CD4-positive, alpha-beta T cell treated with Interleukin-10 for 1 hour (primary cell): ENCODE measurements at places on chromosomes 12 and 14.

GRCh38 chr12:13896063-13896626 is 85.3 kb downstream of the GRIN2B start:
- no peak for DNase-seq

- no peak for DNase-seq
Measured at GRCh38 chr14:65016471-65016870, 29.8 kb downstream of the FNTB start.

GRCh38 chr12:65699251-65699650 is 125.0 kb upstream of the HMGA2 start:
- no peak for DNase-seq

DNA sequence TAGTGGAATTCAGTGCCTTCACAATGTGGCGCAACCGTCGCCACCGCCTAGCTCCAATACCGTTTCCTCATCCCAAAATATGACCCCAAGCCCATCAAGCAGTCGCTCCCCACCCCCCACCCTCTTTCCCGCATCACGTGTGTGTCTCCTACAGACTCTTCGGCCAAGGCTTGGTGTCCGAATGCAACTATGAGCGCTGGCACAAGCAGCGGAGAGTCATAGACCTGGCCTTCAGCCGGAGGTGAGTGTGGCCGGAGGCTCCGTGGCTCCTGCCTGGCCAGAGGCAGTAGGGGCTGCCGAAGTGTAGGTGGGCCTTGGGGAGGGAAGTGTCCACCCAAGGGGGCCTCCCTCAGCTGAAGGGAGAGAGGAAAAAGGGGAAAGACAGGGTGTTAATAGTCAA is 15.8 kb downstream of the CYP46A1 start:
- DNase-seq = no peak

GRCh38 chr12:22064968-22065367 is 18.9 kb downstream of the CMAS start:
- DNase-seq = no peak

DNA sequence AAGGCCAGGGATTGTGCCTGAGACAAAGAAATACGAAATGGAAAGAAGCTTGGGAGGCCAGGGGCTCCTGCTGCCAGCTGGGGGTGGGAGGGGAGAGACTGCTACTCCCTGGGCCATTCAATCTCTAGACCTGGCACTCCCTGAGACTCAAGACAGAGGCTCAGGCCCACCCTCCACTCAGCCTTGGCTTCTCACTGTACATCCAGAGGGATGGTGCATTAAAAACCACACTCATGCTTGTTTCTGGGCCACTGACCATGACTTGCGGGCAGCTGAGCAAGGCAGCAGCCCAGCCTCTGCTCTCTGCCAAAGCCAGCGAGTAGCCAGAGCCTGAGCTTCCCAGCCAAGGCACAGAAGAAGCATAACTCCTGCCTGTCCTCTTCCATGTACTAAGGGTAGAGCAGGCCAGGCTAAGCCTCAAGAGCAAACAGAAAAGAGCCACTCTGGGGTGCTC is 41.5 kb downstream of the PITPNM2 start:
- no peak for DNase-seq

DNA sequence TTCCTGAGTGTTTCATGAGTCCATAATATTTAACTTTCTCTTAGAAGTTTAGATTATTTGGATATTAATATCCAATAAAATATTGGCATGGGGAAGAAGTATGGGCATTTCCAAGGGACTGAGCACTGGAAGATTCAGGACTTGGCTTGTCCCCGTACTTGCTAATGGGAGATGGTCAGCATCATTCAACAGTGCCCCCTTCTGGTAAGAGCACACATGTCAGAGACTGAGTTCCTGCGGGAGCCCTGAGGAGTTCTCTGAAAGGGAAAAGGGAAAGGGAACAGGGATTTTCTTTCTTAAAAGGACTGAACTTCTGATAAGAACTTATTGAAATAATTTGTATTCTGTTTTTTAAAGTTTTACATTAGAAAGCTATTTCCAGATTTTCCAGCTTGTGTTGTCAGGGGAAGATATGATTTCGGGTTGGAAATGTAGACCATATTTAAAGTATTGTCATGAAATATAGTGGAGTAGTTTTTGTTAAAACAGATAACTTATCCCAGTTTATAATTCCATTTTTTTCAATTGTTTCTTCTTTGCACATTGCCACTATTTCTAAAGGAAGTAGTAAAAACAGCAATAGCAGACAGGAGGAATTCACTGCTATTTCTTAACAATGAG is 59.8 kb upstream of the C12orf71 start:
- DNase-seq = peak; percentile 59

GRCh38 chr14:68539241-68539737 is 253.6 kb downstream of the ZFP36L1 start:
- no peak for DNase-seq

DNA sequence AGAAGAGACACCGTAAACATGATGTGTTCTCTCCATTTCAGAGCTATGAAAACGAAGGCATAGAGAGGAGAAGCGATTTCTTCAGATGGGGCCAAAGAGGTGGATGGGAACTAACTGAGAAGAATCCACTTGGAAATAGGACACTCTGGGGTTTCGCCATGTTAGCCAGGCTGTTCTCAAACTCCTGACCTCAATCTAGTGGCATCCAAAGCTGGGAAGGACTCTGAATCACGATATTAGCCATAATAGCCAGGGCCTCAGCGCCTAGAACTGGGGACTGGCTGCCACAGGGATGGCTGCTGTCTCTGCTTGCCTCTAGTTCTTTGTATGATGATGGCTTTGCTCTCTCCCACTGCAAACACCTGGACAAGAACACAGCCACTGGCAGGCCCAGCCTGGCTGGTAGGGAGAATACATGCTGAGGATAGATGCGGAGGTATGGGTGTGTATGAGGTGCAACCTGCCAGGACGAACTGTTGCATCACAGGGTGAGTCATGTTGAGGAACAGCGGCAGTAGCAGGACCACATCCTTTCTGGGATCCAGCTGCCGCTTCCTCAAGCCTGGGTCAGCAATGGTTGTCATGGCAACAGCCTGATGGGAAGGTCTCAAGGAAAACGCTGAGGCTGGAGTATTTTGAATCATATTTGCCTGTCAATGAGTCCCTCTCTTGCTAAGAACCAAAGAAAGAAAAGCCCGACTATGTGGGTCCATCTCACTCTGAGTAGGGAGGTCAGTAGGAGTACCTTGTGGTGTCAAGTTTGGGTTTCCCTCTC is 31.1 kb downstream of the CCDC177 start:
- DNase-seq = peak; percentile 42
